ENCODE measurements at places on chromosomes 3 and 15. TPM values are rescaled to one million over a fixed set of nuclear protein-coding genes. Genes with fewer than 3 reads are reported as not detected.

ACP3 gene
- total RNA-seq: 0.15 TPM

DNA sequence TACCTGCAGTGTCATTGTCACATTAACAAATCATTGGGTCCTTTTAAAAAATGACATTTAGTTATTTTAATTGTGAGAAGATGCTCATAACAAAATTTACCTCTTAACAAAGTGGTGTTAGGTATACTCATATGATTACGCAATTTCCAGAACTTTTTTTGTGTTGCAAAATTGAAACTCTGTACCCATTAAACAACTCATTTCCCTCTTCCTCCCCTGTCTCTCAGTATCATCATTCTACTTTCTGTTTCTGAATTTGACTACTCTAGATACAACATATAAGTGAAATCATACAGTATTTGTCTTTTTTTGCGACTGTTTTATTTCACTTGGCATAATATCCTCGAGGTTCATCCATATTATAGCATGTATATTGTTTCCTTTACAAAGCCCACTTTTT is 58.7 kb upstream of the CHST2 start:
- H3K4me3 ChIP-seq: no peak overlapping the region
- no peak for DNase-seq
- H3K36me3 ChIP-seq: peaks cover 21% of the 10 kb centered on the region

DNA sequence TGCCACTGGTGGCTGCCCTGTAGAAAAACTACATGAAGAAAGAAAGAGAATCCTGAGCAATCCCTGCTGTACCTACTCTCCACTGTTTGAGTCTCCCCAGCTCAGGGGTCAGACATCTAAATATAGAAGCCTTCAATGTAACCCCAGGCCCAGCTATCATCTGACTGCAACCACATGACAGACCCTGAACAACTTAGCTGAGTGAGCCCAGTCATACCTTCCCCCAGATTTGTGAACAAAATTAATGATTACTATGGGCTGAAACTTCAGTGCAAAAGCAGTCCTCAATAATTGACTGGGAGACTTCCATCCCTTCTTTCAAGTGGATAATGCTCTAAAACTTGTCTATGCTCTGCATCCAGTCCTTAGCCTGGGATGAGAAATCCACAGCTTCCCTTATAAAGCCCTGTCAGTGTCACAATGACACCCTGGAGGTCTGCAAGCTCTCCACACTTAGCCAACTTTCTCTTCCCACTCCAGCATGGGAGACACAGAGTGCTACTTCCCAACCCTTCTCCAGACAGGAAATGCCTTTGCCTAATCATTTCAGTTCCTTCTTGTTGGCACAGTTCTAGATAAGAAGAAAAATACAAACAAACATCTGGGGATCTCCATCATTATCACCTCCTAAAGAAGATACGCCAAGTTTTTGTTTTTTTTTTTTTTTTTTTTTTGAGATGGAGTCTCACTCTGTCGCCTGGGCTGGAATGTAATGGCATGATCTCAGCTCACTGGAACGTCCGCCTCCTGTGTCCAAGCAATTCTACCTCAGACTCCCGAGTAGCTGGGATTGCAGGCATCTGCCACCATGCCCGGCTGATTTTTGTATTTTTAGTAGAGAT is 198.5 kb upstream of the GADL1 start:
- no peaks in the 10 kb centered on the region for H3K27me3 ChIP-seq
- no peak overlapping the region for H3K27ac ChIP-seq
- H3K36me3 ChIP-seq: no peaks in the 10 kb centered on the region
- no peak for DNase-seq

- H3K36me3 ChIP-seq: no peaks in the 10 kb centered on the region
- no peak overlapping the region for H3K27ac ChIP-seq
- no peak overlapping the region for H3K4me3 ChIP-seq
- DNase-seq: no peak
Measured at GRCh38 chr3:193977622-193978021, 158.3 kb upstream of the HES1 start.

DNA sequence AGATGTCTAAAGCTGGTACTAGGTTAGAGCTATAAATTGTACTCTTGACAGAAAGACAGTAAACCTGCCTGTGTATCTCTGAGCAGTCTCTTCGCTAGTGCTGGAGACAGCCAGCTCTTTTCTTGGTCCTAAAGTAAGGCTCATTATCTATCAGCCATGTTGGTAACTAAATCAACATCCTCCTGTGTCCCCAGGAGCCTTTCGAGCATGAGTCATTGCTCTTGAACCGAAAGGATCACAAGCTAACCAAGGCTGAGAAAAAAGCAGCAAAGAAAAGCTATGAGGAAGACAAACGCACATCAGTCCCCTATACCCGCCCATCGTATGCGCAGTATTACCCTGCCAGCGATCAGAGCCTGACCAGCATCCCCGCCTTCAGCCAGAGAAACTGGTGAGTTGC is 25.0 kb upstream of the TEX264 start:
- H3K4me1 ChIP-seq: no peaks in the 10 kb centered on the region
- DNase-seq: no peak
- H3K27ac ChIP-seq: no peak overlapping the region
- H3K4me3 ChIP-seq: no peak overlapping the region
- no peaks in the 10 kb centered on the region for H3K27me3 ChIP-seq
- peaks cover 34% of the 10 kb centered on the region for H3K36me3 ChIP-seq
